HCT116 (cell line): ENCODE measurements at places on chromosomes 11 and 22. TPM values are rescaled to one million over a fixed set of nuclear protein-coding genes. Genes with fewer than 3 reads are reported as not detected.

GRCh38 chr11:61756452-61757212 lies 4.2 kb downstream of the MYRF start:
- peaks cover 38% of the 10 kb centered on the region for H3K4me1 ChIP-seq
- H3K4me3 ChIP-seq = peak overlapping the region; percentile 54
- DNase-seq = peak; percentile 56
- peak overlapping the region; percentile 84 for H3K27ac ChIP-seq
- H3K27me3 ChIP-seq = no peaks in the 10 kb centered on the region

SGSM1 gene
- total RNA-seq = 5.1 TPM

GRCh38 chr11:116727990-116728389 lies 44.8 kb downstream of the BUD13 start:
- DNase-seq = no peak
- H3K36me3 ChIP-seq = no peaks in the 10 kb centered on the region
- H3K4me3 ChIP-seq = no peak overlapping the region
- H3K27ac ChIP-seq = no peak overlapping the region
- peaks cover 4% of the 10 kb centered on the region; the same call in 1 of the 2 replicates for H3K4me1 ChIP-seq

CSTF3 gene
- 39.3 TPM for total RNA-seq

- no peak overlapping the region for H3K4me3 ChIP-seq
- H3K27me3 ChIP-seq = peaks cover 67% of the 10 kb centered on the region
- H3K4me1 ChIP-seq = peaks cover 6% of the 10 kb centered on the region; the same call in 1 of the 2 replicates
- no peaks in the 10 kb centered on the region for H3K36me3 ChIP-seq
- DNase-seq = no peak
- H3K27ac ChIP-seq = no peak overlapping the region
These were observed 7.6 kb upstream of the FJX1 start for GRCh38 chr11:35610631-35611030.

GRCh38 chr11:122578171-122578825 lies 77.2 kb upstream of the UBASH3B start:
- no peaks in the 10 kb centered on the region for H3K27me3 ChIP-seq
- H3K4me3 ChIP-seq = no peak overlapping the region
- peaks cover 8% of the 10 kb centered on the region for H3K4me1 ChIP-seq
- no peak for DNase-seq
- H3K27ac ChIP-seq = no peak overlapping the region

B3GAT1 gene
- total RNA-seq = not detected

GRCh38 chr11:2309251-2310072 lies 7.6 kb downstream of the TSPAN32 start:
- H3K36me3 ChIP-seq = no peaks in the 10 kb centered on the region
- H3K4me3 ChIP-seq = no peak overlapping the region
- H3K27me3 ChIP-seq = no peaks in the 10 kb centered on the region
- DNase-seq = no peak
- H3K4me1 ChIP-seq = no peaks in the 10 kb centered on the region; the same call in 1 of the 2 replicates

DDTL gene
- total RNA-seq = 3.4 TPM

- H3K27me3 ChIP-seq = peaks cover 47% of the 10 kb centered on the region
- DNase-seq = no peak
- peaks cover 9% of the 10 kb centered on the region for H3K4me1 ChIP-seq
- no peaks in the 10 kb centered on the region for H3K36me3 ChIP-seq
These were observed 232.4 kb downstream of the MIAT start for GRCh38 chr22:26889802-26890201.

VWCE gene
- total RNA-seq = 2.5 TPM

DNA sequence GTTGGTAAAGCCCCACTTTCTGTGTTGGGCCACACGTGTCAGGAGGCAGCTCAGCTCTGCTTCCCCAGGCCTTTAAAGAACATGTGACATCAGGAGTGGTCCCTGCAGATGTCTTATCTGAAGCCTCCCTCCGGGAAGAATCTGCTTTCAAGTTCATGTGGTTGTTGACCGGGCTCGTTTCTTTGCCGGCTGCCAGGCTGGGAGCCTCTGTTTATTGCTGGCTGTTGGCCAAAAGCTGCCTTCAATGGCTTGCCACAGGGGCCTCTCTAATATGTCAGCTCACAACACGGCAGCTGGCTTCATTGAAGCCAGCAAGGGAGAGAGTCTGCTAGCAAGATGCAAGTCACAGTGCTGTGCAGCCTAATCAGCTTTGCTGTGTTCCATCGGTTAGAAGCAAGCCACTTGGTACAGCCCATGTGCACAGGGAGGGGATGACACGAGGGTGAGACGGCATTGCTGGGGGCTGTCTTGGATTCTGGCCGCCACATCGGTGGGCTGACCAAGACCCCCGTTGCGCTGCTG lies 14.6 kb downstream of the MRGPRF start:
- H3K36me3 ChIP-seq = no peaks in the 10 kb centered on the region
- no peaks in the 10 kb centered on the region for H3K27me3 ChIP-seq
- peaks cover 14% of the 10 kb centered on the region for H3K4me1 ChIP-seq
- no peak overlapping the region for H3K4me3 ChIP-seq
- DNase-seq = no peak

KRTAP5-1 gene
- not detected for total RNA-seq

DNA sequence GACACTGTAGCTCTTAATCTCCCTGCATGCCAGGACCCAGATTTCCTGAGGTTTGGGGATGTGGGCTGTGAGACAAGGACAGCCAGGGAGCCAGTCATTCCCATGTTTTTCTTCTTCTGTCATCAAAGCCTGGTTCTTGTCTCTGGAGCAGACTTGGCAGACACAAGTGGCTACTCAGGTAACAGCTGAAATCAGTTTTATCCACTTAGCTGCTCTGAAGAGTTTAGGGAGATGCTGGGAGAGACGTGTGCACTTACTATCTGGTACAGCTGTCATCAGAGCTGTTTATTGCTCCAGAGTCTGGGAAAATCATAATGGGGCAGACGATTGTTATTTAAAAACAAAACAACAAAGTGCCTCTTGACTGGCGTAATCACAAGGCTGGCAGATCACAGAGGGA lies 56.6 kb downstream of the CSNK2A3 start:
- H3K27me3 ChIP-seq = no peaks in the 10 kb centered on the region
- no peak overlapping the region for H3K27ac ChIP-seq
- no peaks in the 10 kb centered on the region for H3K4me1 ChIP-seq
- H3K4me3 ChIP-seq = no peak overlapping the region

SLC22A9 gene
- not detected for total RNA-seq

DNA sequence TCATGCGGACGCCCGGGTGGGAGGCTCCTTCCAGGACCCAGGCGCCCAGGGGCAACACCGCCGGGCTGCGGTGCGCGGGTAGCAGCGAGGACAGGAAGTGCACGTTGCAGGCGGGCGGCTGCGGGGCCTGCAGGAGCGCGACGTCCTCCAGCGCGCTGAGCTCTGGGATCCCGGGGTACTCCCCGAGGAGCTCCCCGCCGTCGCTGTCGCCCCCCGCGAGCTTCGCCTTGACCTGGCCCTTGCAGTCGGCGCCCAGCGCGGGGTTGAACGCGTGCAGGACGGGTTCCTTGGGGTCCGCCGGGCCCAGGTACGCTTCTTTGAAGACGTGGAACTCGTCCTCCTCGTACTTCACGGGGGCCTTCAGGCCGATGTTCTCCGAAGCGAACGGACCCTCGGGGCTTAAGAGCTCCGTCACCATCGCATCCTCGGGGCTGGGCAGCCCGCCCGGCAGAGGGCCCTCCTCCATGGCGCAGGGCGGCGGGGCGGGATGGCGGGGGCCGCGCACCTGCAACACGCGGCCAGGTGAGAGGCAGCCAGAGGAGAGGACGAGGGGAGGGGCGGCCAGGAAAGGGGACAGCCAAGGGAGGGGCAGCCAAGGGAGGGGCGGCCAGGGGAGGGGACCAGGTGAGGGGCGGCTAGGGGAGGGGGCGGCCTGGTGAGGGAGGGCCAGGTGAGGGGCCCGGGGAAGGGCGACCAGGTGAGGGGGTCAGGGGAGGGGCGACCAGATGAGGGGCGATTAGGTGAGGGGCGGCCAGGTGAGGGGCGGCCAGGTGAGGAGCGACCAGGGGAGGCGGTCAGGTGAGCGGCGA lies 921 bp downstream of the TESMIN start:
- no peaks in the 10 kb centered on the region for H3K27me3 ChIP-seq
- H3K36me3 ChIP-seq = no peaks in the 10 kb centered on the region
- peak overlapping the region; percentile 58; the same call in 1 of the 2 replicates for H3K4me3 ChIP-seq
- no peak overlapping the region; the same call in 1 of the 2 replicates for H3K27ac ChIP-seq
- peaks cover 3% of the 10 kb centered on the region; the same call in 1 of the 2 replicates for H3K4me1 ChIP-seq

DNA sequence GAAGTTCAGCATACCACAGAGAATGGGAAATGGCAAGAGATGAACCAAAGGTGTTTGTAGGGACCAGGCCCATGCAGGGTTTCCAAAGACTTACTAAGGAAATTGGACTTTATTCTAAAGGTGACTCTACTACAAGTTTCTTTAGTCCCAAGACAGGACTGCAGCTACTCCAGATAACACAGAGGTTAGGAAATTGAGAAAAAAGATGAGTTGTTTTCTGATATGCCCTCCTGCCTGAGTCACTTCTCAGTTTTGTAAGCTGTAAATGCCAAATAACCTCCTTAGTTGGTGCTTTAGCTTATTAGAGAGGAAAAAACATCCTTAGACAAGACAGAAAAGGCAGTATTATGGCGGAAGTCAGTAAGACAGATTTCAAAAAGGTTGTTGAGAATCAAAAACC lies 95.9 kb downstream of the C11orf58 start:
- DNase-seq = no peak
- no peaks in the 10 kb centered on the region for H3K4me1 ChIP-seq
- H3K36me3 ChIP-seq = no peaks in the 10 kb centered on the region
- no peaks in the 10 kb centered on the region for H3K27me3 ChIP-seq

GRCh38 chr11:46616551-46617133 lies 385 bp downstream of the HARBI1 start:
- no peaks in the 10 kb centered on the region for H3K27me3 ChIP-seq
- peak overlapping the region; percentile 99 for H3K4me3 ChIP-seq
- DNase-seq = no peak
- no peaks in the 10 kb centered on the region for H3K36me3 ChIP-seq

UPK3A gene
- not detected for total RNA-seq

- no peak overlapping the region for H3K4me3 ChIP-seq
- no peak for DNase-seq
- no peak overlapping the region for H3K27ac ChIP-seq
- no peaks in the 10 kb centered on the region for H3K27me3 ChIP-seq
- no peaks in the 10 kb centered on the region for H3K36me3 ChIP-seq
These were observed 225.3 kb upstream of the B3GAT1 start for GRCh38 chr11:134637091-134638015.

GRCh38 chr11:128412847-128413791 lies 174.2 kb downstream of the ETS1 start:
- peaks cover 30% of the 10 kb centered on the region for H3K27me3 ChIP-seq
- no peak overlapping the region for H3K27ac ChIP-seq
- H3K4me1 ChIP-seq = no peaks in the 10 kb centered on the region
- H3K36me3 ChIP-seq = no peaks in the 10 kb centered on the region

TMEM45B gene
- not detected for total RNA-seq

GRCh38 chr11:43458486-43458885 lies 99.8 kb downstream of the TTC17 start:
- peaks cover 5% of the 10 kb centered on the region; the same call in 1 of the 2 replicates for H3K36me3 ChIP-seq
- H3K27me3 ChIP-seq = no peaks in the 10 kb centered on the region
